ENCODE measurements at places on chromosomes 1 and 21. TPM values are rescaled to one million over a fixed set of nuclear protein-coding genes. Genes with fewer than 3 reads are reported as not detected.

Gene LCE3D
- total RNA-seq, result not detected

- no peak for DNase-seq
Measured at GRCh38 chr1:48718705-48719104, 58.0 kb downstream of the BEND5 start.

DNA sequence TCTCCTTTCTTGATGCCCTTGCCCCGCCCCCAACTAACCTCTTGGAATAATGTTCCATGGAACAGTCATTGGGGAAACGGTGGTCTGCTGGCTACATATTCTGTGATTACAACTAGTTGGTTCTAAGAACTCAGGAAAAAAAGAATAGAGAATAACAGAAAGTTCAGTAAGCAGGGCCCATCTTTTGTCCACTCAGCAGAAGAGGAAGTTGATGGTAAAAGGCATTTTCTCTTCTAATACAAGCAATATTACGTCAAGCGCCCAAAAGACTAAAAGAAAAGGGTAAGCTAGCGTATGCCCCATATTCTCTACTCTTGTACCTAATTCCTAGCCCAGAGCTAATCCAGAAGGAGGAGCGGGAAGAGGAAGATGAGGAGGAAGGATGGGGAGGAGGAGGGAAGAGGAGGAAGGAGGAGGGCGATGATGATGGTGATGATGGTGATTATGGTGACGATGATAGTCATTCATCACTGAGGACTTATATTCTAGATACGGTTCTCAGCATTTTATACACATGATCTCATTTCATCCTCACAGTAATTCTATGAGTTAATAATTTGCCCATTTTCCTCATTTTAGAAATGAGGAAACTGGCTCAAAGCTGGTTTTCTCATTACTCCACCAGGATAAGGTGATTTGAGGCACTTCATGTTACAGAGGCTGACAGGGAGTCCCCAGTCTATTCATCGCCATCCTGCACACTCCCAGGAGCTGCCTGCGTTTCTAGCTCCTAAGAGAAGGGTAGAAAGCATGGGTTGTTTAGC is 76.6 kb upstream of the EFHD2 start:
- no peak for DNase-seq

GRCh38 chr1:172537366-172537765 is 4.4 kb downstream of the SUCO start:
- no peak for DNase-seq

Gene UBXN10
- total RNA-seq, result 0.20 TPM

DNA sequence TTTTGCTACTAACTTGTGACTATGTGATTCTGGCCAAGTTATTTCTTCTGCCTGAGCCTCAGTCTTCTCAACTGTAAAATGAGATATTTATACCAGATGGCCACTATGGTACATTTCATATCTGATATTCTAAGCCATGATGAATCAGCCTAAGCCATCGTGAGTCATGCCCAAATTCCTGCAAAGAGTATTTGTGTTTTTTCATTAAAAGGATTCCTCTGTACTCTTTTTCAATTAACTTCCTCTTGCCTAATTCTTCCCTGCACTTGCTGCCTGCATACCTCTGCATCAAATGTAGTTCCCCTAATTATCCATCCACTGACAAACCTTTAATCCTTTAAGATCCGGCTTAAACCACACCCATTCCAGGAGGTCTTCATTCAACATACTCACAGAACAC is 575.1 kb upstream of the BEND5 start:
- no peak for DNase-seq

DNA sequence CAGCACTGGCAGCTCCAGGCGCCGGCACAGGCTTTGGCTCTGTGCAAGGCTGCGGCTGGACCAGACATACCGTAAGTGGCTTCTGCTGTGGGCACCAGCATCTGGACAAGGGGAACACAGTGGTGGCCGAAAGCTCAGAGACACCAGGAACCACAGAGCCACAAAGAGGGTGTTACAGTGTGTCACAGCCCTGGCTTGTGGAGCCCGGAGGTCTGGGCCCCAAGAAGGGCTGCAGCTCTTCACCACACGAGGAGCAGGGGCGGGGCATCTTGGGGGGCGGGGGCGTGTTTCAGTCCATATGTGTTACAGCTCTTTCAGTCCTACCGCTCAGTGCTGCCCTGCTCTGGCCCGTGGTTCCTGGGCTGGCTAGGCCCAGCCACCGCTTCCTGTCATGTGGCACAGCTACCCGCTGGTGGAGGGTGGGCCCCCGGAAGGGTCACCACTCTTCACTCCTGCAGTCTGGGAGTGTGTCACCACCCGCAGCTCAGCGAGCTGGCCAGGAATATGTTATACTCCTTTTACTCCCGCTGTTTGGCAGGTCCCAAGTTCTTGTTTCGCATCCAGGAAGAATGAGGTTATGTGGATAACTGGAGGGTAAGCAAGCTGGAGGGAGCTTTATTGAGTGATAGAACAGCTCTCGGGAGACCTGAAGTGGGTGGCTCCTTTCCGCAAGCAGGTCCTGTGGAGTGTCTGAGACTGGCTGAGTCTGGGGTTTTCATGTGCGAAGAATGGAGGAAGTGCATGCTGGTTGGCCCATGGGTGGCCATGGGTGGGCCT is 3.3 kb upstream of the LSM10 start:
- peak; percentile 37 for DNase-seq

GRCh38 chr1:54239631-54240031 is 39.7 kb downstream of the MRPL37 start:
- no peak for DNase-seq

GRCh38 chr1:224203243-224204016 is 20.4 kb downstream of the DEGS1 start:
- no peak for DNase-seq

GRCh38 chr1:205916541-205916940 is 26.7 kb downstream of the SLC26A9 start:
- DNase-seq, result no peak

GRCh38 chr1:30942326-30942963 is 33.9 kb upstream of the SDC3 start:
- no peak for DNase-seq

Gene PHF13
- 7.3 TPM for total RNA-seq

Gene AUNIP
- not detected for total RNA-seq

GRCh38 chr1:164675342-164675904 is 116.4 kb downstream of the PBX1 start:
- no peak for DNase-seq

- DNase-seq, result no peak
Measured at GRCh38 chr21:41739936-41740335, 26.9 kb downstream of the RIPK4 start.

- DNase-seq, result no peak
Measured at GRCh38 chr21:36566644-36567043, 86.7 kb upstream of the CLDN14 start.

Gene IQGAP3
- 0.13 TPM for total RNA-seq

DNA sequence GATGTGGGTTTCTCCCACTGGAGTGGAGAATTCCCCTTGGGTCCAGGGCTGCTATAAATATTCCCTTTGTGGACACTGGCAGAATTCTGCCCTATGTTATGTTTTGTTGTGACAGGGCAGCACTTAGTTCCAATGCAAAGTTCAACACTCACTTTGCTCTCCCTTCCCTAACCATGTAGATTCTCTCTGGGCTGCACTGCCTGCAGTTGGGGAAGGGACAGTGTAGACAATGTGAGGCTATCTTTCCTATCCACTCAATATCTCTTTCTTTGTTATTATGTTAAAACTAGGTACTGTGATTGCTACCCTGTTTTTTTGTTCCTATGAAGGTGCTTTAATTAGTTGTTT is 19.6 kb downstream of the GPR88 start:
- no peak for DNase-seq

DNA sequence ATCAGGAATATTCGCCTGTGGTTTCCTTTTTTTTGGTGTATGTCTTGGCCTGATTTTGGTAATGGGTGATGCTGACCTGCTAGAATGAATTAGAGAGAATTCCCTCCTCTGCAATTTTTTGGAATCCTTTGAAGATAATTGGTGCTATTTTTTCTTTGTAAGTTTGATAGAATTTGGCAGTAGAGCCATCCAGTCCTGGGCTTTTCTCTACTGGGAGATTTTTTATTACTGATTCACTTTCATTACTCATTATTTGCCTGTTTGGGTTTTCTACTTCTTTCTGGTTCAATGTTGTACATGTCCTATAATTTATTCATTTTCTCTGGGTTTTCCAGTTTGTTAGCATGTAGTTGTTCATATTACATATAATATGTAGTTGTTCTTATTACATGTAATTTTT is 48.7 kb downstream of the NTMT2 start:
- no peak for DNase-seq

Gene LCK
- 489 TPM for total RNA-seq

- no peak for DNase-seq
Measured at GRCh38 chr1:115224636-115225035, 113.4 kb downstream of the NGF start.

- no peak for DNase-seq
Measured at GRCh38 chr21:37079211-37079824, 6.3 kb downstream of the TTC3 start.

- no peak for DNase-seq
Measured at GRCh38 chr1:176193663-176194062, 13.4 kb downstream of the COP1 start.

Gene GPR25
- total RNA-seq, result 5.5 TPM

Gene RBP7
- total RNA-seq, result not detected

Gene B3GALT2
- total RNA-seq, result 3.4 TPM

GRCh38 chr1:172551279-172551678 is 18.3 kb downstream of the SUCO start:
- no peak for DNase-seq

Gene TMEM269
- total RNA-seq, result 0.63 TPM
